ENCODE measurements at places on chromosomes 16 and 17.

GRCh38 chr17:81165246-81166032 is at the start of gene PVALEF:
PVALEF (plus strand) TSS chr17:81165507; CDS start chr17:81181227, 15,720 bp downstream.
- no peak for DNase-seq

- DNase-seq: no peak
Measured at GRCh38 chr16:57252148-57252721, 7.2 kb downstream of the ARL2BP start.

DNA sequence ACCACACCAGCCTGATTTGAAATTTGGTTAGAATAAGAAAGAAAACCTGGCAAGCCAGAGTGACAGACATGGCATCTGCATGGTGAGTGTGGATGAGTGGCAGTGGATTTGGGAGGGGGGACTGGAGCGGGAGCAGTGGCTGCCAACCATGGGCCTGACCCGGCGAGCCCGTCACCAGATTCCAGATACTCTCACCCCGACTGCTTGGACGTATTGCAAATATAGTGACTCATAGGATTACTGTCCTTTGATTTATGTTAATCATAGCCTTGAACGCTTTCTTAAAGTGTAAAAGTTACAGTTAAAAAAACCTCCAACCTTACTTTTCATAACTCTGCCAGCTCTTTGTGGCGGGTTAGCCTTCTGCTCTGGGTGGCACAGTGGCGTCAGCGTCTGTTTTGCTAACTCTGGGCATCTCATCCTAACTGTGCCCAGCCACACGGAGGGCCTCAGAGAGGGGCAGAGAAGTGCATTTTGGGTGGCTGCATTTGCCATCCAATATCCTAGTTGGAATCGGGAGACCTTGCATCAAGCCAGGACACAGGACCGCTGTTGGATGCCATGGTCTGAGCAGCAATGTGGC is 26.8 kb upstream of the FOXK2 start:
- no peak for DNase-seq

DNA sequence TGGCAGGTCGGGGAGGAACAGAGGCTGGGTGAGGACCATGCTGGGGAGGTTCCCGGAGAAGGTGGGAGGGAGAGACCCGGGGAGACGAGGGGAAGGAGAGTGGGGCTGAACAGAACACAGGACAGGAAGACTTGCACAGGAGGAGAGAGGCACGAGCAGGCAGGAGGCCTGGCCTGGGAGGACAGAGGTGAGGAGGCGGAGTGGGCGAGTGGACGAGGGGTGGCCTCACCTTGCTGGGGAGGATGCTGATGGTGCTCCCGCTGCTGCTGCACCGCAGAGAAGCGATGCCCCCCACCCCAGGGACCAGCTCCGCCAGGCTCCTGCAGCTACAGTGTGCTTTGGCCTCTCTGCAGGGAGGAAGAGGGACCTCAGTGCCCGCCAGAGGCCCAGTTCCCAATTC is 34.5 kb downstream of the TMEM204 start:
- DNase-seq: no peak

GRCh38 chr16:3618769-3619141 is 7.3 kb upstream of the SLX4 start:
- no peak for DNase-seq

GRCh38 chr17:10415161-10415560 is 6.6 kb downstream of the MYH8 start:
- no peak for DNase-seq

GRCh38 chr17:46124695-46125592 is 68.3 kb downstream of the KANSL1 start:
- no peak for DNase-seq

GRCh38 chr16:81067166-81067565 is 9.9 kb downstream of the C16orf46 start:
- DNase-seq: no peak

GRCh38 chr17:72122010-72122764 is 1.4 kb downstream of the SOX9 start:
- DNase-seq: no peak

DNA sequence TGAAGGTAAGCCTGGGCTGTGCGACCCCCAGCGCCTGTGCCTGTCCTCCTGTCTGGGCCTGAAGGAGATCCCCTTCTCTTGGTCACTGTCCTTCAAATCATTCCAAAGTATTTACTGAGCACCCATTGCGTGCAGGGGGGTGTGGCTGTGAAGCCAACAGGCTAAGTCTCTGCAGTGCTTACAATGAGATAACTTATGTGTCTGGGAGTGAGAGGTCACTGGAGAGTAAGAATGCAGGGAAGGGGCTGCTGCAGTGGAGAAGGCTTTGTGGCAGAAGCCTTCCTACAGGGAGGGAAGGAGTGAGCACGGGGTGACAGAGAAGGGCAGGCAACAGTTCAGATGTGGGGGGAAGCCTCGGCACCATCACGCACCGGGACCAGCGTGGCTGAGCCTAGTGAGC is 11.2 kb upstream of the SMIM5 start:
- DNase-seq: no peak

DNA sequence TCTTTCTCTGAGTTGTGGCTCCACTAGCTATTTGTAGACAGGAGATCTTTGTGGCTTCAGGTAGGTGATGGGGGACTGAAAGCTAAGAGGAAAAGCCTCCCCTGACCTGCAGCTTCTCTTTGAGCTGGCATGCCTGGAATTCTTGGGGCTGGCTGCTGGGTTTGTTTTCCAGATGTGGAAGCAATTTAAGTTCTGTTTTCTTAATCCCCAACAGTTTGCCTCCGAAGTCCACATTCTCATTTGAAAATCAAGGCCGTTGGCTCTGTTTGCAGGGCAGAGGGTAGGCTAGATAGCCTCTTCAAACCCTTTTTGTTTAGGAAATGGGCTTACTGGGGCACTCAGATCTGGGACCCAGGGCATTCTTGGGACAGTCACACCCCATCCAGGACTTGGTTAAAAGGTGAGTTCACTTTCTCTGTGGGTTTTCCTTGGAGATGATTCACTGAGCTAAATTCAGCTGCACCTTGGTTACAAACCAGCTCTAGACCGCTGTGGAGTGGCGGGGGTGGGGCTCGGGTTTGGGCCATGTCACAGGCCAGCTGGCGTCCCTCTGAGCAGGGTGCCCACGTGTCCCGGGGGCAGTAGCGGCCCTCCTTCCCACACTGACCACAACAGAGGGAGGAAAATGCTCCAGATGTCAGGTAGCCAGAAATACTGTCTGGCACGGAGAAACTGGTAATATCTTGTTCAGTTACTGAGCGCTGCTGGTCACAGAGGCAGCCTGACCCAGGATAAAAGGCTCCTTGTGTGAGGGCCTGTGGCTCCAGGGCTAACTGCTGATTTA is 108.5 kb downstream of the RAB11FIP4 start:
- peak; percentile 6 for DNase-seq

GRCh38 chr16:84544031-84544773 is 39.7 kb upstream of the MEAK7 start:
- DNase-seq: no peak

- DNase-seq: no peak
Measured at GRCh38 chr16:377419-377951, 4.3 kb downstream of the PGAP6 start.

GRCh38 chr16:86882586-86883280 is 304.4 kb downstream of the FOXL1 start:
- DNase-seq: peak; percentile 23

DNA sequence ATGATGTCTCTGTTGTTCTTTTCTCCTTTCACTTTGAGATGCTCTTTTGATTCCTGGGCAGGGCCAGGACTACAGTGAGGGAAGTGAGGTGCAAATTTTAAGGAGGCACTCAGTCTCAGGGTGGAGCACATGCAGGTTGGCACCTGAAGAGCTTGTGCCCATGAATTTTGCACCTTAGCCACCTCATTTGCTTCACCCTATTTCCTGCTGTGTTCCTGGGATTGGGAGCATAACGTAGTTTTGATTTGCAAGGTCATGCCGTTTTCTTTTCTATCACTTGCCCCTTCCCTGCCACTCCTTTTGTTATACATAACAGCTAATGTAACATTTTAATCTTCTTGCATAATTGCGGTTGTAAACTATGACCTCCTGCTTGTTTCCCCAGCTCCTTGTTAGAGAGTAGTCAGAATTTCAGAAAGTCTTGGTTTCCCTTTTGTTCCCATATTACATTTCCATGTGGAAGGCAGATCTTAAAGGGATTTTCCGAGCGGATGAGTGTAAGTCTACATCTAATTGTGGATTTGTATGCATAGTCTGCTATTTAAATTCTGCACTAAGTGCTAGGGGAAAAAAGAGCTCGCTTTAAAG is 9.8 kb downstream of the PMFBP1 start:
- no peak for DNase-seq

DNA sequence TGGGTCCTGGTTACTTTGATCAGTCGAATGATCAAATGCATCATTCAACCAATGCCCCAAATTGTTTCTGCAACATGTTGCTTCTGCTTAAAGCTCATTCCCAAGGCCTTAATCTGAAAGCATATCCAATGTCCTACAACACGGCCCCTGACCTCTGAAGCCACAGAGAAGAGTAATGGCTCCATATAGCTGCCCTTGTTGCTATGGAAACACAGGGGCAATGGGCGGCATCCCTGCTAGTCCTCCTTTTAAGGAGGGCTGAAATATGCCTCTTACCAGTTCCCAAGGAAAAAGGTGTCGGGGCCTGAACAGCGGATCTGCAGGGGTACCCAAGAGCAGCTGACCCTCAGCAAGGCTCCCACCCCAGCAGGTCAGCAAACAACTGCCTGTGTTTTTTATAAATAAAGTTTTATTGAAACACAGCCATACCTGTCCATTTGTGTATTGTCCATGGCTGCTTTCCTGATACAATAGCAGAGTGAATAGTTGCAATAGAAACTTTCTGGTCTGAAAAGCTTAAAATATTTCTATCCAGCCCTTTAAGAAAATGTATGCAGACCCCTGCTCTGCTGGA is 210.4 kb downstream of the XYLT1 start:
- no peak for DNase-seq

DNA sequence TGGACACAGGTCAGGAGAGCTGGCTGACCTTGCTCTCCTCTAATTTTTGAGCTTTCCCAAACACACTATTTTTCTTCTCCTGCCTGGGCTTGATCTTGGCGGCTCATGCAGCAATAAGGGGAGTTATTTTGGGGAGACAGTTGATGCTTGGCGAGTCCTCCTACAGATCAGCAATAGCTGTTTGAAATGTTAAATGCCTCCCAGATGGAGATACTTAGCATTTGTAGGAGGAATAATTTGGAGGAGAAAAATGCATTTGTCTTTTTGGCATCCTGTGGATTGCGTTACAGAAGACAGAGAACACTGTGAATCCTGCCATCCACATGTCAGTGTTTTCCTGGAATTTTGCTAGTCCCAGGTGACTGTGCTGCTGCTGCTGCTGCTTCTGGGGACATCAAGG is 328.0 kb upstream of the XYLT1 start:
- no peak for DNase-seq

DNA sequence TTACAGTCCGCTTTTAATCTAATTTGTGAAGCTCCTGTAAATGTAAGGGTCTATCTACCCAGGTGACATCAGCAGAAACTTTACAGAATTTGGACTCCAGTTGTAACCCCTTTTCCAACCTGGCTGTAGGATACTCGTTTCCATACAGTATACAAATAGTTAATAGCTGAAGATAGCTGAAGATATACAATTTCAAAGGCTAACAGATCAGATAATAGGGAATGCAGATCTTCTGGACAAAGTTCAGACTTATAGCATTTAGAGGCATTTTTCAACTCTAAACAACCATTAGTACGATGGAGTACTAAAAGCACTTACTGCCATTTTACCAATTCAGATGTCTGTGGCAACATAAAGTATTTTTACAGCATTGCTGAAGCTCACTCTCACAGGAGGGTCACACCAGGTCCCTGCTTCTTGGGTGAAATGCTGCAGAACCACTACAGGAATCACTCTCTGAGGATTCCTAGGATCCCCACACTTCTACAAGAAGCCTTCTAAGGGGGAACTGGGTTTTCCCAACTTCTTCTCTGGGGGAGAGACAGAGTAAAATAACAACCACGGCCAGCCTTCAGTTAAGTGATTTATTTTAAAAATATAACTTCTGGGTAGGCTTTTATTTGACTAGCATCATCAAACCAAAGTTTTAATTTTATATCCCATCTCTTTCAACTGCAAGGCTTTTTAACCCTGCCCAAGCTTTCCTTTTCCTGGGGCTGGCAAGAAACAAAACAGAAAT is 2.9 kb downstream of the VEZF1 start:
- DNase-seq: no peak

- no peak for DNase-seq
Measured at GRCh38 chr17:29294580-29294900, 592 bp upstream of the NUFIP2 start.

GRCh38 chr16:27149986-27150385 is 53.3 kb upstream of the KDM8 start:
- DNase-seq: no peak

- no peak for DNase-seq
Measured at GRCh38 chr16:23107117-23107516, 42.1 kb downstream of the USP31 start.

Measured in smooth muscle cell of the brain vasculature (primary cell).